Urinary bladder (tissue), 4 donors: ENCODE measurements at places on chromosomes 6 and 20.

DNA sequence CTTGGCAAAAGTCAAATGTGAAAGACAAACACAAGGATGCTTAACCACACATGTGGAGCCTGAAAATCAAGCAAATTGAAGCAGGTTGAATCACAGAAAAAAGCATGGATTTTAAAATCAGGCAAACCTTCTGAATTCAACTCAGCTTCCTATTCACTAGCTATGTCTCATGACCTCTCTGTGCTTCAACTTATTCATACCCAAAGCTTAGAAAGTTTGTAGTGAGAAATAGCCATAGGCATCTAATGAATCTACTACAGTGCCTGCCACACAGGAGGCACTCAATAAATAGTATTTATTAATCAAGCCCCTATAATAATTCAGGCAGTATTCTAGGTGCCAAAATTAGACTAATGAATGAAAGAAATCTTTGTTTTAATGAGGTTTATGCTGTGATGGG, 112.2 kb upstream of the TNFAIP3 start:
- no peak for DNase-seq

DNA sequence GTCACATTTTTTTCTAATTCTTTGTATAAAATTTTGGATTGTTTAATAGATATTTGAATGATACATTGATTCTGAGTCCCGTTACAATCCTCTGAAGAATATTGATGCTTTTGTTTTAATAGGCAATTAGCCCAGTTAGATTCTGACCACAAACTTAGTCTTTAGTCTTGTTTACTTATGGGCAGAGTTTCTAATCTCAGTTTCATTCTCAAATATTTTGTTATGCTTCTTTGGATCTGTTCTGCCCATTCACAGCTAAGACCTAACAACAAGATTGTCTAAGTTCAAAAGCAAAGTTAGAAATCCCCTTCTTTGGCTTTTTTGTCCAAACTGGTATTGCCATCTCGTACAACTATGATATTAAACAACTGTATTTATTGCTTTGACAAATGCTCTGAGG, 58.0 kb downstream of the TBXT start:
- DNase-seq = no peak

DNA sequence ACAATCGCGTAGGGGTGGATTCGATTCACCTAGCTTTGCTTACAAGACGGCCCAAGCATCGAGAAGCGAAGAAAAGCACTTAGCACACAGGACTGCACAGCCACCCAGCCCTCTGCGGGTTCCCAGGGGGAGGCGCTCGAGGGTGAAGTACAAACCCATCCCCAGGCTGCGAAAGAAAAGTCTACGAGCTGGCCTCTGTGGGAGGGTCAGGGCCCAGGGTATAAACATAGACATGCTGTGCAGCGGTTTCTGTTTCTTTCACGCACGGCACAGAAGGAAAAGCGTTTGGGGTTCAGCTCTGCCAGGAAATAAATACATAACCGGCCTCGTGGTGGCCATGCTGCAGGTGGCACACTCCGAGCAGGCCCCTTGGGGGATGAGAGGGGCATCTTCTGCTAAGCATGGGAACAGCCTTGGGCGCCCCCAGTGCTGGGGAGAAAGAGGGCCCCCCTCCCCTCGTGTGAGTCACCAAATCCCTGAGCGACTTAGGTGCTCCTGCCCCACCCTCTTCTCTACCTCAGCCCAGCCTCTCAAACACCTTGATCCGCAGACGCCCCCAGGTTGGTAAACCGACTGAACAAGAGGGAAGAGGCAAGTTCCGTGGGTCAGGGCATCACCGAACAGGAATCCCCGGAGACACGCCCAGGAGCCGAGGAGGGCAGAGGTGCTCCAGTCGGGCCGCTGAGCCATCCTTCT, 91.6 kb upstream of the RIPOR2 start:
- DNase-seq = no peak

- DNase-seq = no peak
Observed at GRCh38 chr6:20203561-20204511, 8.4 kb downstream of the MBOAT1 start.

DNA sequence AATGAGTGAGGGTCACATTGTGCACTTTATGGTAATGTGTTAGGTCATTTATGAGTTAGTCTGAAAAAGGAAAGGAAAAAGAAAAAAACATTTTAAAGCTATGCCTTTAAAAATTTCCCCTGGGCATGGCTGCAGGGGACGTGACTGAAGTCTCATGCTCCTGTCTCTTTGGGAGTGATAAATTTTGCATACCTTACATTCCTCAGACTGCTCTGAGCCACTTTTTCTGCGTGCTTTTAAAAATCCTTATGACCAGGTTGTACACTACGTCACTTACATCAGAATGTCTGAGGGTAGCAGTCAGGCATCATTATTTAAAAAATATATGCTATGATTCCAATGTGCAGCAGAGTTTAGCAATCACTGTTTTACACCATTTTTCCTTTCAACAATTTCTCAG, 121.2 kb downstream of the RFPL4B start:
- DNase-seq = no peak

DNA sequence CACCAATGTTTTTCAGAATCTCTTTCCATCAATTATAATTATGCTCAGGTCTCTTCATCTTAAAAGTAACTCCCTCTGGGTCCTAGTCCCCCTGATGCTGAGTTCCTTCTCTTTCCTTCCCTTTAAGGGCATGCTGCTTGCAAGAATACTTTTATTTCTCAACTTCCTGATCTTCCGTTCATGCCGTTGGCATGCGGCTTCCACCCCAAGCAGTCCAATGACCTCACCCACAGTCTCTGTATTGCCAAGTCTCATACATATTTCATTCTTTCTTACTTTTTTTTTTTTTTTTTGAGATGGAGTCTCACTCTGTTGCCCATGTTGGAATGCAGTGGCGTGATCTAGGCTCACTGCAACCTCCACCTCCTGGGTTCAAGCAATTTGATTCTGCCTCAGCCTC, 83.5 kb downstream of the NDUFAF5 start:
- DNase-seq = no peak

DNA sequence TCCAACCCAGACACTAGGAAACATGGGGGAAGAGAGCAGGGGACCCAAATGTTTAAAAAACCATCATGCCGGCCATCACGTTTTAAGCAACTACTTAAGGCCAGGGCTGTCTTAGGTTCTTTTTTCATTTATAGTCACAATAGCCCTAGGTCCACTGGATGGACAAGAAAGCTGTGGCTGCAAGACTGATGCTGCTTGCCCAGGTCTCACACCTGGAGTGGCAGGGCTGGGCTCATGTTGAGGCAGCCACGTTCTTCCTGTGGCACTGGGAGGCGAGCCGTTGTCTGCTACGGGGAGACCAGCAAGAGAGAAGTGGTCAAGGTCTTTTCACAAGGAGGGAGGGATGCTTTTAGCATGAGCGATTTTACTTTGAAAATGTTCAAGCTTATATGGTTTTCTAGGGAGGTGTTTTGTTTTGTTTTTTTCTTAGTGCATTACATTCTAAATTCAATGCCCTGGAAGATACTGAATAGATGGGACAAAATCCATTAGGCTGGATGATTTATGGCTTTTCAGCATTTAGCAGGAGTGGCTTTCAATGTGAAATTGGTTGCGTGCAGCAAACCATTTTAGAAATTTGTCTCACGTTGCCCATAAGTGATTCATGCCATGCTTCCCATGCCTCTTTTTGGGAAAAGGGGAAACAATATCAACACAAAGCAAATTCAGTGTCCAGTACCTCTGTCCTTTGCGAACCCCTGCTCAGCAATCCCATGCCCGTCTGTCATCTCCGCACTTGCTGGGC, 106.6 kb upstream of the SNX9 start:
- no peak for DNase-seq
